ENCODE measurements at places on chromosomes 5 and 9.

GRCh38 chr5:118882666-118883065 is 105.7 kb downstream of the DTWD2 start:
- no peak for DNase-seq

DNA sequence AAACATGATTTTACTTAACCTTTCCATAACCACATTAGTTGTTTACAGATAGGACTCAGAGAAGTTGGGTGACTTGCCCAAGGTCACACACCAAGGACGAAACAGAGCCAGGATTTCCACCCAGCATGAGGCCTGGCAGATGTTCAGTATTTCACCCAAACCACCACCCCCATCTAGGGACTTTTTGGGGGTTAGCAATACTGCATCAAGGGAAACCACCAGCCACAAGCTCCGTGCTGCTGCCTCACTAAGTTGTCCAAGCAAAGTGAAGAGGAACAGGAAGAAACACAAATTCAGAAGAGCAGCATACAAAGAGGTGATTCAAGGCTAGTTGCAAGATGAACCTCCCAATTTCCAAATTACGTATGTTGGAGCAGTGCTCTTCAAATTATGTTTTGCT is 219.6 kb upstream of the RORB start:
- DNase-seq: no peak

DNA sequence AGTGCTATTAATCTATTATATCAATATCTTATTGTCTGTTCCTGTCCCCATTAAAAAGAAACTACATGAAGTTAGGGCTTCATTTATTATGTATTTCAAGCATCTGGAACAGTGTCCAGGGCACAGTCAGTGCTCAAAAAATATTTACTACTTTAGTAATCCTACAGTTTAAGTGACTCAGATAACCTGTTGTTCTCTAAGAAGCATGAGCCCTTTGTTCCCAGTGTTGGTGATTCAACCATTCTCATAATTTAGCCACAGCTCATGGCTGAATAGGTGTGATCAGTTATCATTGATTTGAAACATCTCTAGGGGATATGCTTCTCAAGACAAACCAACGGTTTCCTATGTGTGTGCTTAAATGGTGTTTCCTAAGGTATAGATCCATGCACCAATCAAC is 292.7 kb downstream of the TMEM167A start:
- no peak for DNase-seq

DNA sequence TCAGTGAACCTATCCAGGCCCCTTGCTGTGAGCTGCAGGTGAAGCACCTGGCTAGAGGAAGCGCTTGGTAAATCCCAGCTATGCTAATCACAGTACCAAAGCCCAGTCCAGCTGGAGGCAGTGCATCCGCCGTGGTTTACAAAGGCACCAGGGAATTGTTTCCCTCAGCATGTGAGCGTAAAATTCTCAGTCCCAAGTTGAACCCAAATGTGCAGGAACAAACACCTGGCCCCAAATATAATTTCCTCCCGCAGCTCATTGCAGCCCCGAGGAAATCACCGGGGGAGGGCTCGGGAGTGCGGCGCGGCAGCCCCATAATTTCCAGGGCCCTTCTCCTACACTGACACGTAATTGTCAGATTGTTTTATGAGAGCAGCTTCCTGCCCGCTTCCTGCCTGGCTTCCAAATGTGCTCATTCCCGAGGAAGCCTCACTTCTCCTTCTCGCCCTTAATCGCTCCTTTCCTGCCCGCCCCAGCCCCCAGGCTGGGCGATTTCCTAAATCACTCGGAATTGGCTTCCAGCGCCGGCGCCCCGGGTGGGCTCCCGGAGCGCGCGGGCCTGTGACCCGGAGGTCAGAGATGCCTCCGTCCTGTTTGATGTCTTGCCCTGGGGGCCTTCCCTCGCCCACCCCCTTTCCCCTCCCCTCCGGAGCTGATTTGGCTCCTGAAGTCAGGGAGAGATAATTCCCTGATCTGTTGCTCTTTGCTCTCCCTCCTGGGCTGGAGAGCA is 134.4 kb downstream of the FGF1 start:
- peak; percentile 32 for DNase-seq

DNA sequence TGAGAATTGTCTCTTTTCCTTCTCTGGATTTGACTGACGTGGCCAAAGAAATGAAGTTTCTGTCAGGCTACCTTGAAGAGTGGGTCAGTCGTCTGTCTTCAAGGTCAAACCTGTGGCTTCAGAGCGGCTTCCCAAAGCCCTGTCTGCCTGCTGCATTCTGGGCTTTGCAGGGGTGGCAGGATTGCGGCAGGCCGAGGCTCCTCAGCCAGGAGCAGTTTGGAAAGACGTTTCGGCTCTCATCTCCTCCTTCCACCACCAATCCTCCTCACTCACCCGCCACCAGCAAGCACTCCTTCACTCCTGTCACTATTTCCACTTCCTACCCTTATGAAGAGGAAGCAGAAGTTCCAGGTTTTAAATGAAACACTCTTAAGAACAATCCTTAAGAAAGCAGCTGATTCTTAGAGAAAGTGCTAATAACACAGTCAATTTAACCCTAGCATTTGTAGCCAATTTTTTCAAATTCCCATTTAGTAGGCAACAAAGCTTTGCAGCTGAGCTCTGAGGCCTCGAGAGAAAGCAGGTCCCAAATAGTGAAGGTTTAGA is 351.7 kb downstream of the ZNF608 start:
- DNase-seq: no peak

GRCh38 chr9:26310294-26310693 is 582.3 kb downstream of the CAAP1 start:
- DNase-seq: no peak

DNA sequence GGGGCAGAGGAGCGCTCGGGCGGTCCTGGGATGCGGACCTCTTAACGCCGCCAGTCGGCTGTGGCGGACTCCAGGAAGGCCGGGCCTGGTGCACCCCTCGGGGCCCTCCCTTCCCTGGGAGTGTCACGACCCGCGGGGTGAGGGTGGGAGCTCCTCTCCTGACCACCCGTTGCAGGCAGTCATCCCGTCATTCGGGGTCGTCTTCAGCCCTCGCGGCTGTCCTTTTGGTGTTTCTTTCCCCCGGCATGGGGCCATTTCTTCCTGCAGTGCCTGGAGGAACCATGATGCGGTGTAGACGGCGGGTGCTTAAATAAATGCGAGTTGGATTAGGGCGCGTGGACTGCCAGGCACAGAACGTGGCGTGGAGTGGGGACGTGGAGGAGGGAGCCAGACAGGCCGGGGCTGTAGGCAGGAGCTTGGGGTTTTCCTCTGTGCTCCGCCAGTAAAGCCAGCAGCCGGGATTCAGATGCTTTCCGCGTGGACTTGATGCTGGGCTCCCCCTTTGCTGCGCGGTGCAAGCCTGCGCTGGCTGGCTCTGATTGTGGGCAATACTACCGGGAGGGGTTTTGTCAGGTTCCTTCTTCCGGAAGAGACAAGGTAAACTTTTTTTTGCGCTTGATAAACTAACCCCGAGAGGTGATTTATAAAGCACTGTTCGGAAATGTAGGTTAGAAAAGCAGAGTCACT is 868 bp downstream of the KDM4C start:
- peak; percentile 37 for DNase-seq

DNA sequence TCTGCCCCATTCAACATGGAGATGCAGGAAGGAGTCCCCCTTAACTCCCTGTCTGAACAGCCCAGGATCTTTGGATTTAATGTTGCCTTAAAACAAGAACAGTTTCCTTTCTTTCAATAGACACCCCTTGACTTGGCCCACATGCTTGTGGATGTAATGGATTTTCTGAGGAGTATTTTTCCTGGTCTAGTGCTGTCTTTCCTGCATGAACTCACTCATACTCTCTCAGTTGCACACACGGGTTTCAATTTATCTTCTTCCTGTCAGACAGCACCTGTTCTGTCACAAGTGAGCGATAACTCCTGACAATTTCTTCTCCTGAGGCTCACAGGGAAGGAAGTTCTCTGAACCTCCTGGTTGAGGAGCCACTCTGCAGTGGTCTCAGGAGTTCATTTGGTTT is 85.1 kb downstream of the ACER2 start:
- DNase-seq: no peak

GRCh38 chr5:135985951-135986350 is 31.2 kb upstream of the LECT2 start:
- no peak for DNase-seq

DNA sequence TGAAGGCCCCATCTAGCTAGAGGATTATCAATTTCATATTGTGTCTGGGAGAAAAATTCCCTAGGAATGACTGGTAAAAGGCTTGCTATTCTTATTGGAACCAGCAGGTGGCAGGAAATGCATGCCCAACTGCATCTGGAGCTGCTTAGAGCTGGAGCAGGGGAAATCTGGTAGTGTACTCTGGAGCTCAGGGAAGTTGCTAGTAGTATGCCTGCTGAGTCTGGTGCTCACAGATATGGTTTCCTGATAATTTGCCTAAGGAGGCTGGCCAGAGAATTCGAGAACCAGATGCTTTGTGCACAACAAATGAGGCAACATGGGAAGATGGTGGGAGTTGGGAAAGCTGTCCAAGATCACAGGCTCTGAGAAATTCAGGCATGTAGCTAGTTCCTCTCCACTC is 53.7 kb downstream of the G3BP1 start:
- DNase-seq: peak; percentile 26

GRCh38 chr5:150510460-150511263 is 2.7 kb downstream of the NDST1 start:
- no peak for DNase-seq

GRCh38 chr5:17129093-17129849 is 88.2 kb upstream of the BASP1 start:
- DNase-seq: no peak

GRCh38 chr9:98883276-98883675 is 60.4 kb upstream of the COL15A1 start:
- no peak for DNase-seq

- DNase-seq: no peak
Observed at GRCh38 chr5:107408564-107408963, 262.2 kb downstream of the EFNA5 start.

DNA sequence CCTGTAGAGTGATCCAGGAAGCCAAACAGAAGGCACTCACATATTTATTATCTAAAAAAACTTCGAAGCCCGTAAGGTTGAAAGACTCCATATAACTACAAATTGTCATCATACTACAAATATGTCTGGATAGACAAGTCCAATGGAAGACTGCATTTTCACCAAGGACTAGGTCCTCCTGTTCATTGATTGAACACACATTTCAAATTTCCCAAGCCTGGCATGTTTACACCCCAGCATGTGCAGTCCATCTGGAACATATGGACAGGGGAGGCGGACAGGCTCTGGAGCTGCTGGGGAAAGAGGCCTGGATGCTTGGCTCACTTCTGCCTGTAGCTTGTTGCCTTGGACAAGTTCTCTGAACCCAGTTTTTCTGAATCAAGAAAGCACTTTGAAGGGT is 378.7 kb downstream of the ENC1 start:
- DNase-seq: no peak

DNA sequence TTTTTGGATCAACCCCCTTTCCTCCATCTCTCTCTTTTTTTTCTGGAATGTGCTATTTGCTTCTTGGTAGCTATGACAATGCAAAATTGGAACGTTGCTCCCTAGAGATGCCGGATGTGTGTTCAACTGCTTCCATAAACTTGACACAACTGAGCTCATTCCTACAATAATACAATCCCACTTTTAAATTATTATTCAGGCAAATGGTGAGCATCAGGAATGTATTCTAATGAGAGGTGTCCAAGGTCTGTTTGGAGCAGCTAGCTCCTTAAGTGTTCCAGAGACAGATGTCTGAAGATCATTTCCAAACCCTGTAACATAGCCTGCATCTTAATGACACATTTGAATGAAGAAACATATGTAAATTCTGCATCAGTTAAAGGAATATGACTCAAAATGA is 518.4 kb downstream of the TAF11L14 start:
- DNase-seq: no peak

DNA sequence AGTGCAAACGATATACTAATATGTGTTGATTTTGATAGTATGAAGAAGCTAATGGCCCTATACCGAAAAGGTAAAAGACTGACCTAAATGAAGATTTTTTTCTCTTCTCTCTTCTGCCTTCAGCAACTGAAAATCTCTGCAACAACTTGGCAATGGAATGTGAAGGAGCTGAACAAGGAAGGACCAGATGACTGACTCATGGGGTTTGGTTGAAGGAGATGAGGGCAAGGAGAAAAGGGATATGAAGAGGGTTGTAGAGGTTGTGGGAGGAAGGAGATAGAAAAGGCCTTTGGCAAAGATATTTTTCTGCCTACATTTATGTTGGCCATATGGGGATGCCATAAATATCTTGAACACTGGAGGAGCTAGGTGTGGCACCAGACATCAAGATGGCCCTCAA is 129.7 kb upstream of the CHD1 start:
- DNase-seq: no peak

DNA sequence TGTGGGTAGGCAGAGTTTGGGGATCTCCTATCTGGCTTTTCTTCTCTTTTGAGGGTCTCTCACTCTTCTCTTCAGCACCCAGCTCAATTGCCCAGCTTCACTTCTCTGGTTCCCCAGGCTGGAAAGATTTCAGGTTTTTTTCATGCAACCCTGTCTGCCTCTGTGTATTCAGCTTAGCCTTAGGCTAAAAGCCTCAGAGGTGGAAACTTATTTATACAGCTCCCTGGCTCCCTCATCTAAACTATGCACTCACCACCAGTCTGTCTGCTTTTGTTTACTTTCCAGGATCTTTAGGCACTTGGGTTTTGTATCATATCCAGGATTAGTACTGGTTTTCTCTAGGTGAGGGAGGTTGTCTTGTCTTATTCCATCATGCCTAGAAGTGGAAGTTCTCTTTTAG is 540.2 kb upstream of the TRPC7 start:
- no peak for DNase-seq

Data from H54 (cell line).